ENCODE measurements at places on chromosomes 6 and 20.

- peak; percentile 92 for DNase-seq
Observed at GRCh38 chr20:25867776-25868649, 171.4 kb upstream of the ZNF337 start.

DNA sequence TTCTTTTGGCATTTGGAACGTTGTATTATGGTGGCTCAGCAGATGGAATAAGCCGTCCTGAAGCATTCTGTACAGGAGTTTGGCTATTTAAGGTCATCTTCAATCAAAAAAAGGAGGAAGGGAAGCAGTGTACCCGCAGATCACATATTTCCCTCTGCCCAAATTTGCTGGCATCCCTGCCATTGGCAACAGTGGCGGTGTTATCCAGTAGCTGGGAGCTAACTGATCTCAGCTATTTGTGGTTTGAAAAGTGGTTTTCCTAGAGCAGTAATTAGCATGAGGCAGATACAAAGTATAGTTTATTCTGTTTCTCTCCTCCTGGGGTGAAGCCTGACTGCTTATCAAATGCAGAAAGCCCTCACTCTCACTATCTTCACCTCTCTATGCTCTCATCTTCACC lies 576.8 kb downstream of the QKI start:
- no peak for DNase-seq

- DNase-seq = no peak
Observed at GRCh38 chr6:162690158-162690557, 37.4 kb downstream of the PRKN start.

- DNase-seq = no peak
Observed at GRCh38 chr6:39173270-39173669, 56.0 kb downstream of the KCNK5 start.

DNA sequence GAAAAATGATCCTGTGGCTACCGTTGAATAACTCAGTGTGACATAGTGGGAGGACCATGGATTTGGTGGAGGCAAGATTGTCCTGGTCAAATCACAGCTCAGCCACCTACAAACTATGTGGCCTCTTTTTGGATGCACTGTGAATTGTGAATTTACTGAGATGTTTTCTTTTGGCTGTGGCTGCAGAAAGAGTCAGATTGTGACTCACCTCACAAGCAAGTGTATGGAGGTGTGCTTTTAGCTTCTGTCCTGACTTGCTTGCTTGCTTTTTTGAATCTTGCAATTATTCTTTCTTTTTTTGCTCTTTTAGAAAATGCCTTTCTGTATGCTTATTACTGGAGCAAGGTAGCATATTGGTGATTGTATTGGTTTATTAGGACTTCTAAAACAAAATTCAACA lies 122.9 kb upstream of the FOXO3 start:
- no peak for DNase-seq

DNA sequence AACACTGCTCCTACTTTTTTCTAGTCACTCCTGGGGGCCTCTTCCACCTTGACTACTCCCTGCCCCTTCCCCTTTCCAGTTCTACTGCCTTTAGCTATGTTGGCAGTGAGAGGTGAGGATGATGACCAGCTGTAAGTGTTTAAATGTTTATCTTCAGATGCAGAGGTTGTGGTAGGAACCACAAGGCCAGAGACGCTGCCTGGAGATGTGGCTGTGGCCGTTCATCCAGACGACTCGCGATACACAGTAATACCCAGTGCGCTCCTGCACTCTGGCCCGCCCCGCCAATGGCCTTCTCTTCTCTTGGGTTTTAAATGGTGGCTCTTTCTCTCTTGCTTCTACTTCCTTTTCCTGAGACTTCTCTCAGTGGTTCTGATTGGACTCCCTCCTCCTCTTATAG lies 4.6 kb downstream of the VARS2 start:
- DNase-seq = no peak

DNA sequence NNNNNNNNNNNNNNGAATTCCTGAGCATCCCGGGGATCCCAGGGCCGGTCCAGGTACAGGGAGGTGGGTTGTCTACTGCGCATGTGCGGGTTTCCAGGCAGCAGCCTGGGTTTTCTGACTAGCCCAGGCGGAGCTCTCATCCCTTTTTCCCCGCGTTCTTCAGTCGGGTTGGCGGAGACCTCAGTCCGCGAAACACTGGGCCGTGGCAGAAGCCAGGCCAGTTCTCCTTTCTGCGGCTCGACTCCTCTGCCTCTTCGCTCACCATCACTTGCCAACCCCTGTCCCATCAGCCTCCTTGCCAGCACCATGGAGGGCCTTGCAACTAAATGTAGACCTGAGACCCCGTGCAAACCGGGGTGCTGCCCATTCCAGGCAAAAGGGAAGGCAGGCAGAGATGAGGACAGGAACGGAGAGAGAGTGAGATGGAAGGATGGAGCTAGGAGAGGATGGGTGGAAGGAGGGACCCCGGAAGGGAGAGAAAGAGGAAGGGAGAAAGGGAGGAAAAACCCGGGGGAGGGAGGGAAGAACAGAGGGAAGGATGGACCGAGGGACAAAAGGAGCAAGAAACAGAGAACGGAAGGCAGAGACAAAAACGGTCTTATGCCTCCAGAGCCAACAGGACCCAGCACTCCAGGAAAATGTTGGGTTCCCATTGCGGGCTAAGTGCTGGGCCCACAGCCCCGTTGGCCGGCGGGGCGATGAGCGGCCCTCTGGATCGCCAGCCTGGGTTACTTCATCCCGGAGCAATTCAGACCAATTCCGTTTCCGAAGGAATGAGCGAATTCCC lies 445.4 kb upstream of the DEFB115 start:
- peak; percentile 69 for DNase-seq

DNA sequence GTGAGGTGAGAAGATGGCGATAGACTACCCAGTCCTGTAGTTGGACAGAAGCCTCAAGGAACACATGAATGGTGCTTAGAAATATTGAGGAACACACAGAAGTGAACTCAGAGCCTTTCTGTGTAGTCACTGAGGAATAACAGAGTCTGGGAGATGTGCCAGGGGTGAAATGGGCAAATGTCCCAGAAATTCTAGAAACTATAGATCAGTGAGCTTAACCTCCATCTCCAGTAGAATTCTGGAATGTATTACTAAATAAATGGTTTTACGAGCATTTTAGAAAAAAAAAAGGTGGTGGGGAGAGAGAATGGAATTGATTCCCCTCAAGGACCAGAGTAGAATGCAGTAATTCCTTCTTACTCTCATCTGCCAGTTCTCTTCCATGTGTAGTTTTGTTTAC lies 380.0 kb downstream of the LMBRD1 start:
- no peak for DNase-seq

- peak; percentile 75 for DNase-seq
Observed at GRCh38 chr6:1379017-1379787, 10.2 kb upstream of the FOXF2 start.

DNA sequence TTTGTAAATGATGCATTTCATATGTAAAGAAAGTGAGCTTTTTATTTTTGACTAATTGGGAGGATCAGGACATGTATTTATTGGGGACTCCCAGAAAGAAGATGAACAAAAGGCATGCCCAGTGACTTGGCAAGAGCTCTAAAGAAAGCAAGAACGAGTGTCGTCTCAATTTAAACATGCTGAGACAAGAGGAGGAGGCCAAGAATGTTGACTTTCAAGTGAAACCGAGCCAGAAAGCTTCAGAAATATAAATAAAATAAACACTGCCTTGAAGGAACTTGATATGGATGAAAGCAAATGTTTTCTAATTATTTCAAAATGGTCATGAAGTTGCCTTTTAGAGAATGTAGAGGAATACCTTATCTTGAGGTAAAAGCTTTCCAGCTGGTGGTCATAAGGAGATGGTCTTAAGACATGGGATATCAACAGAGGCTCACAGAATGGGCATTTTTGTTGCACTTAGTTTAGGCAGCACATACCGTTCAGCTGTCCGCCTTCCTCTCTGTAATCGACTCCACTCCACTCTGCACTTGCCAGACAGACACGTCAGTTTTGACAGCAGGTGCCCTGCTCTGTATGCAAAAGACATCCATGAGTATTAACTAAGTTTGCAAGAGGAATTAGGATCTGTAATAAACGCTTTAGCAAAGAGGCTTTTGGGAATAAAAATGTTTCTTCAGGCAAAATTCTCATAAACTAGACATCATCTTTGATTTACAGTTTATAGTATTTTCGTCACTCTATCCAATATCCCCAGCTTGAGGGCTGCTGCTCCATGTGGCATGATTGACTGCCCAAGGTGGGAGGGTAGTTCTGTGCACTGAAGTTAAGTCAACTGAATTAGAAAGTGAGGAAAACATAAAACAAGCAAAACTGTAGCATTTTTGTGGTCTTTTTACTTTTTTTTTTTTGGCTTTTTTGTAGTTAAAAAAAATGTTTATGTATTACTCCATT lies 613.1 kb downstream of the PKHD1 start:
- no peak for DNase-seq
